ENCODE measurements at places on chromosomes 12 and 14.

DNA sequence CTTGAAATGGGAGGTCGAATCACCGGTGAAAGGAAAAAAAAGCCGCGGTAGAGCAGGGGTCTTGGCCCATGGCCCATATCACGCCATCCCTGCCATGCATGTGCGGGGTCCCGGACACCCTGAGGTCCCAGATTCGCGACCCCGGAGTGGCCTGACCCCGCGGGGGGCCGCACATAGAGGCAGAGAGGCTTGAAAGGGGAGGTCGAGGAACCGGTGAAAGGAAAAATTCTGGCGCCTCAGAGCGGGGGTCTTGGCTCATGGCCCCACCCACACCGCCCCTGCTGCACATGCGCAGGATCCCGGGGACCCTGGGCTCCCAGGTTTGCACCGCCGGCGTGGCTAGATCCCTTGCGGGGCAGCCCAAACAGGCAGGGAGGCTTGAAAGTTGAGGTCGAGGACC, 319.8 kb downstream of the ALG10 start:
- no peak for DNase-seq

GRCh38 chr12:6980740-6981139, 10.0 kb downstream of the EMG1 start:
- DNase-seq = no peak

DNA sequence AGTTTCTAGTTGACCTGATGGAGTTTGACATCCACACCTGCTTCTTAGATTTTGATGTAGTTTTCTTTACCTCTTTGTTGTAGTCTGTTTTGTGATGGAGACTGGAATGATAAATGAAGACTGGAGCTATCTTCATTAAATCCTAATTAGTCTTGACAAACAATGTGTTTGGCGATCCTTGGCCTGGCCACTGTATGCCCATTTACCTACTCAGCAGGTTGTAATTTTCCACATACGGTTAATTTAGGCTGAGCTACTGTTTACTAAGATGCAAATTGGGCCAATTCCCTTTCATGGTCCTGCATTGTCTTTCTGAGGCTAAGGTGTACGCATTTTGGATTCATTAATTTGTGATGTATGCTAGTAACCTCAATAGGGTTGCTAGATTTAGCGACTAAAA, at the start of gene TAS2R7:
Gene TAS2R7 (minus strand): TSS at position 41 of the 400 bp plus-strand sequence. CDS start 57 bp downstream, outside the sequence.
- no peak for DNase-seq

- DNase-seq = no peak
These were observed 6.2 kb downstream of the ANKRD13A start for GRCh38 chr12:110005319-110005973.

DNA sequence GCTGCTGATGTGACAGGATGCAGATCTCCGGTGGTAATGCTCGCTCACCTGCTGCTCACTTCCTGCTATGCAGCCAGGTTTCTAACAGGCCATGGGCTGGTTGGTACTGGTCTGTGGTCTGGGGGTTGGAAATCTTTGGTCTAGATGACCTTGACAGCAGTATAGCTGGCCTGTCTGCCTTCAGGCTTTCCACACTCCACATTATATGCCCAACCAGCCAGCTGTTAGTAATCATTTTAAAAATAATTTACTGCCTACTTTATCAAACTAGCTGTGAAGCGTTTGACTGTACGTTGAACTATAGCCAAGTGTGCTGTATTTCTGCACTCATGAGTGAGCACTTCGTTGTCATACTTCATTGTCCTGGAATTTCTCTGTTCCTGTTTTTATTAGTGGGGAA, 424.0 kb upstream of the GARIN6 start:
- DNase-seq = no peak
